Calu3 (cell line): ENCODE measurements at places on chromosomes 4 and X.

- no peak for DNase-seq
Observed at GRCh38 chr4:108788731-108789130, 25.9 kb upstream of the ETNPPL start.

DNA sequence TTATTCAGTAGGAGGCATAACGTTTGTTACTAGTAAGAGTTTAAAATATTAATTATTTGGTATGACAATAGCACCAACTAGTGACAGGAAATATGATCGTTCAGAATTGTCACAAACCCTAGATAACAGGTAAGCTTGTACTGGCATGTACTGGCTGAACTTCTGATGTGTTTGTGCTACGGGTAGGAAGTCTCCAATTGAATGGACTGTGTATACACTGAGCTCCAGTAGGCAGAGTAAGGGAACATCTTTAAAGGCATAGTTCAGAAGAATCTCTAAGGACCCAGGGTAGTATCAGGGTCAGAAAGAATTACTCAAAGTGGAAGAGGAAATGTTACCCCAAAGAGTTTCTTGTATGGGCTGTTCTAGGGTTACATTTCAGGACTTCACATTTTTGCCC lies 230.4 kb downstream of the EDA2R start:
- DNase-seq: no peak

- no peak for DNase-seq
Observed at GRCh38 chrX:46039526-46039925, 505.7 kb downstream of the ZNF674 start.

DNA sequence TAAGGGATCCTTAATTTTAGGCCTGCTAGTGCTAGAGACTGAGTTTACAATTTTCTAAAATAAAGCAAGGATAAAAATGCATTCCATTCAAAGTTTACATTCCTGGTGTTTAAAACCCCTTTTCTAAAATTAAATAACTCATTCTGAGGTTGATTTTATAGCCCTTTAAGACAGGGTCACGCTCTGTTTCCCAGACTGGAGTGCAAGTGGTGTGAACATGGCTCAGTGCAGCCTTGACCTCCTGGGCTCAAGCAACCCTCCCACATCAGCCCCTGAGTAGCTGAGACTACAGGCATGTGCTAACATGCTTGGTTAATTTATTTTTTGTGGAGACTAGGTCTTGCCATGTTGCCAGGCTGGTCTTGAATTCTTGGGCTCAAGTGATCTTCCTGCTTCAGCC lies 6.8 kb upstream of the CDKL2 start:
- no peak for DNase-seq

DNA sequence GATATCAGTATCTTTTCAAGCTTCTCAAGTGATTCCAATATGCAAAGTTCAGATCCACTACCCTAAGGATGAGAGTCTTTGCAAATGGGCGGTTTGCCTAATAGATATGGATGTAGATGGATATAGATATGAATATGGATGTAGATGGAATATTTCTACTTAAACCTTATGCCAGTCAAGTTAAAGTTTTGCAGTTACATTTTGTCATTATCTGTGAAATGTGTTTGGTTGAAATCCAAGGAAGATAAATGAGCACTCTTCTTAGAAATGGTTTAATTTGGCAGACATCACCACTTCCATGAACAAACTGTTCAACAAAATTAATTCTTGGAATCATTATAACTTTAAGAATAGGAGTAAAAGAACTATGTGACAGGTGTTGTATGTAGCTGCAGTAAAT lies 1066.6 kb downstream of the PCDH18 start:
- DNase-seq: no peak

DNA sequence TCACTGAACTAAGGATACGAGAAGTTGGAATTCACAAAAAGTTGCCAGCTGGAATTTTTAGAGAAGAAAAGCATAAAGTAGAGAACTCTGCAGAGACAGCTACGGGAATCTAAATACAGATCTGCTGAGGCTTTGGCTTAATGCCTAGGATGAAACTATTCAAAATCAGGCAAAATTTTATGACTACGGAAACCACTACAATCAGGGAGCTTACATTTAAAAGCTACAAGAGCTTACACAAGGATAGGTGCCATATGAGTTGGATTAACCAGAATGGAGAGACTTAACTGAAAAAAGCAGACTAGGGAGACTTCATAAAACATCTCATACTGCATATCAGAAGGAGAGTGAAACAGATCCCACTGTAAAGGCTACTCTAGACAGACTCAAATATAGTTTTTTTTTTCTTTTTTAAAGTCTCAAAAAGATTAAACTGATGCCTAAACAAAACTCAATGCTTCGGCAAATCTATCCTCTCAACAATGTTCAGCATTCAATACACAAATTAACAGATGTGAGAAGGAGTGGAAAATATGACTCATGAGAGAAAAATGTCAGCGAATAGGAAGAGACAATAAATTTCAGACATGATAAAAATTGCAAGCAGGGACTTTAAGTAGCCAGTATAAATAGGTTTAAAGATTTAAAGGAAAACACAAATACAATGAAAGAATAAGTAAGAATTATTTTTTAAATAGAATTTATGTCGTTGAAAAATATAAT lies 586.1 kb downstream of the FSTL5 start:
- DNase-seq: no peak

DNA sequence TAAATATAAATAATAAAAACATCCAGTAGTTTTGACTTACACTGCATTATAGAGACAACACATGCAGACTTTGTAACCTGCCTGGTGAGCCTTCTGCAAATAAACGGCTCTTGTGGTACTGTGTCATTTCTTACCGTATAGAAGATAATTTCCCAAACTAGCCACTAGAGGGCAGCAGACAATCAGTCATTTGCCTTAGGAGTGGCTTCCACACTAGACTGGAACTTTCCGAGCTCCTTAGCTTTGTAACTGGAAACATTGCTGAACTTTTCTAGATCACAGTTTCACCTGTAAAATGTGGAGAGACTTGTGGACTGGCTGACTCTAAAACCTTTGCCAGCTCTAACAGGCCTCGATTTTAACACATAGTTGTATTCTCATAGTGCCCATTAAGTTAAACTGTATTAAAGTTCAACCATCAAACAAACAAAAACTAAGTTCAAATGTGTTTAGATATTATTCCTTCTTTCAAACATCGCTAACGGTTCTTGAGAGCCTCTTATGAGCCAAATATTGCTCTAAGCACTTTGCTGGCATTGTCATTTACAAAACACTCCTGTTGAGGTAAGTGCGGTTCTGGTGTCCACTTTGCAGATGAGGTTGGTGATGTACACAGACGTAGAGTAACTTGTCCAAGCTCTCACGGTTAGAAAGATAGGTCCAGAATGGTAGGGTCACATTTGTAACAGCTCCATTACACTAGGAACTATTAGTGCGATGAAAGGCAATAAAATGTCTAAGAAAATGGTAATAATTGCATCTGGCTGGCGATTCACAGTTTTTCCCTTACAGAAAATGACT lies 345.5 kb downstream of the ANK2 start:
- DNase-seq: peak; percentile 53
